Right ventricle myocardium inferior (tissue), 1 donor: ENCODE measurements at places on chromosomes 2 and 18. TPM values are rescaled to one million over a fixed set of nuclear protein-coding genes. Genes with fewer than 3 reads are reported as not detected.

- DNase-seq, result no peak
Observed at GRCh38 chr2:127621981-127622431, 23.9 kb upstream of the GPR17 start.

GRCh38 chr2:215466097-215466909, 30.4 kb upstream of the FN1 start:
- DNase-seq, result no peak

GRCh38 chr2:216181953-216182461, 72.9 kb downstream of the XRCC5 start:
- no peak for DNase-seq

GRCh38 chr18:78900938-78901909, 78.4 kb upstream of the SALL3 start:
- no peak for DNase-seq

- DNase-seq, result no peak
Observed at GRCh38 chr2:206991070-206991469, 51.8 kb downstream of the CPO start.

DNA sequence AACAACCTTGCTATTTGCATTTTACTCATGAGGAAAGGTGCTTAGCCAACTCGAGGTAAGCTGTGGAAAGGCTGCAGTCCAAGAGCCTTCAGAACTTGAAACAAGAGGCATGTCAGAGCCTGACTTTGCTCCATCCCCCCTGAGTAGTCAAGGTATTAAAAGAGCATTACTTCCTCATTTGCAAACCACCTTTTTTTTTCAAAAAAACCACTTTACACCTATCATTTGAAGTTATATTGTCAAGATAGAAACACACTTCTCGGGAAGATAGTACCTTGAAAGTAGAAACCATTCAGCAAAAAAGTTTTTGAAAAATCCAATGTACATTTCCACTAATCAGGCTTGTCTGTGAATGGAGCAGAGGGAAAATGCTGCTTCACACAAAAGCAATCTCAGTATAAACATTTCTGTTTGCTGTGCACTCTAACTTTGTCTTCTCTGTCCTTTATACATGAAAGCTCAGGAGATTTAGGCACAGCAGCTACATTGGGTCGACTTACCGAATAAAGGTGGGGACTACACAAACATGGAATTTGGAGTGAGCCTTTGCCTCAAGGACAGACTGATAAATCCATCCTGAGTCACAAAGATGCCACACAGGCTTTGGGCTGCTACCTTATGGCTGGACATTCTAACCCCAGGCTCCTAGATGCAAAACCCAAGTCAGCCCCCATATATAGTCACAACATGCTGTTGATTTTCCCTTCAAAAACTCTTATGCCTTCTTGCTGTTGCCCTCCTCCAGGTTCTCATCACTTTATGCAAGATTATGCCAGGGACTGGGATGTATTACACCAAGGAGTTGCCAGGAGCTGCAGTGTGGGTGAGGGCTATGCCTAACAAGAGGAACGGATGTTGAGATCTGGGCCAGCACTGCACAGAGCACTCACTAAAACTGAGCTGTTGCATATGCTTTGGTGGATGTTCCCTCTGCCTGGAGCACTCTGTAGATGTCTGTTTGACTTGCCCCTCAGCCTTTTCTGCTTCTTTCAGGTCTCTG, 41.4 kb upstream of the EML4 start:
- no peak for DNase-seq

Gene SCYGR7
- not detected for total RNA-seq

Gene CAPN14
- 0.35 TPM for total RNA-seq

Gene SCN2A
- 0.16 TPM for total RNA-seq

Gene MYCN
- 0.54 TPM for total RNA-seq
